ENCODE measurements at places on chromosomes 4 and X.

DNA sequence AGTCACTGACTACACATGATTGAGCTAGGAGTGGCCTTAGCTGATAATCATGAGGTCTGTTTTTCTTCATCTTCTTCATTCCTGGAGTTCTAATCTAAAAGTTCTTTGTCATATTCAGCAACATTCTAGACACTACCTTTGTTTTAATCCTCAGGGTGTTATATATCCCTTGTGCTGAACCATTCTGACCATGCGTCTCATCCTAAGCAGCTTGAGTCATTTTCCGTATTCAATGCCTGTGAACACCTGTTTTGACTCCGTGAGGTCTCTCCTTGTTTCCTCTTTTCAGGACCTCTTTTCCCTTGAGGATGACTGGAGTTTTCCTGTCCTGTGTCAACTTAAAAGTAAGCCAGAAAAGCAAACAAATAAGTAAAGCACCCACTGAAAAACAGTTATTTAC is 597.9 kb downstream of the GBA3 start:
- DNase-seq, result no peak

- DNase-seq, result no peak
Measured at GRCh38 chr4:119526786-119527550, 101.6 kb downstream of the PDE5A start.

DNA sequence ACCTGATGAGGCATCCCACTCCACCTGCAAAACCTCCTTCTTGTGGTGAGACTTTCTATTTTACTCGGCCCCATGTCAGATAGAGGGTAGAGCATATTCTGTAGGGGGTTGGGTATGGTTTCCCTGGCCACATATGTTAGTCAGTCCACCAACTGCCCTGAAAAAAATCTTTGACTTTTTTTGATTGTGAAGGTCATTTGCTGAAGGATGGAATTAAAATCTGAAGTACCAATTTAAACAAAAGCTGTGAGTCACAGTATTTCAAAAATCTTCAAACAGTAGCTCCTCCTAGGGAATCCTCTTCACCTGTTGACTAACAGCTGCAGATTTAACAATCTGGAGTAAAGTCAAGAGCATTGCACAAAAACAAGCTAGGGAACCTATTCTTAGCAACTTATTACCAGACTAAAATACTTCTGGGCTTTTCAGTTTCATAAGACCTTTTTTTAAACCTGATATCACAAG is 8.0 kb upstream of the CCDC110 start:
- DNase-seq, result no peak

- DNase-seq, result no peak
Measured at GRCh38 chrX:72060196-72060920, 71.4 kb downstream of the RTL5 start.

DNA sequence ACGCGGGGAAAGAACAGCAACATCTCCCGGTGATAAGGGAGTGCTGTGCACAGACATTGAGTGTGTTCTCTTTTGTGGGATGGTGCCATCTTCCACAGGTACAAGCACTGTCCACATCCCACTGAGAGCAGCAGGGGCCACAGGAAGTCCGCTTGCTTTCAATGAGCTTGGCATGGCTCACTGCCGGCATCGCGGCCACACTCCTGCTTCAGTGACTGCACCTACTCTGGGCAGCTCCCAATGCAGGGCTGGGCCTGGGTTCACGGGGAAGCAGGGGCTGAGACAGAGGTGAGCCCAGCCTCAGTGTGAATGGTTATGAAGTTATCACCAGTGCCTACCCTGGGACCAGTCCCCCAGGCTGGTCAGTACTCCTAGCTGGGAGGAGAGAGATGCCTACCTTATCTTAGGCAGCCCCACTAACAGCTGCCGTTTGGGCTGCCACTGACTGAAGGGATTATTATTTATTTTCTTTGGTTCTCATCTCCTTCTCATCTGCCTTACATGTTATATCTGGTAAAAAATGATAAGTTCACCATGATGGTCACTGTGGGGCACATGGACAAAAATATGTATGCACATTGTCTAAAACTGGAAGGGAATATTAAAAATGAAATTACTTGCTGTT is 99.2 kb downstream of the MGST2 start:
- no peak for DNase-seq

- no peak for DNase-seq
Measured at GRCh38 chr4:89420507-89420906, 112.9 kb upstream of the GPRIN3 start.

- DNase-seq, result no peak
Measured at GRCh38 chr4:153538487-153539357, 72.6 kb downstream of the TMEM131L start.

DNA sequence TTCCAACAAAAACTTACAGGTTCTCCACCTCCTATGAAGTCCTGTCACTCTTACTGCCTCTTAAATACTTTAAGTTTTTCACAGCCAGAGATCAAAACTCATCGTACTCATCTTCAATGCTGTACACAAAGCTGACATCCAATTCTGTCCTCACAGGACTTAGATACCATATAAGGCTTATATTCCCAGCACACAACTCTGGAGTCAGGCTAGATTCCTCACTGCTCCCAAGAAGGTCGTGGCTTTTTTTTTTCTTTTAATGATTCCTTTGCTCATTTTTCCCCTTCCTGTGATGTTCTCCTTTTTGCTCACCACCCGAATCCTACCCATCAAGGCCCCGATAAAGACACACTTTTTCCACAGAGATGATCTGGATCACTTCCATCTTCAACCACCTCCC is 914 bp downstream of the TRAPPC2 start:
- no peak for DNase-seq

DNA sequence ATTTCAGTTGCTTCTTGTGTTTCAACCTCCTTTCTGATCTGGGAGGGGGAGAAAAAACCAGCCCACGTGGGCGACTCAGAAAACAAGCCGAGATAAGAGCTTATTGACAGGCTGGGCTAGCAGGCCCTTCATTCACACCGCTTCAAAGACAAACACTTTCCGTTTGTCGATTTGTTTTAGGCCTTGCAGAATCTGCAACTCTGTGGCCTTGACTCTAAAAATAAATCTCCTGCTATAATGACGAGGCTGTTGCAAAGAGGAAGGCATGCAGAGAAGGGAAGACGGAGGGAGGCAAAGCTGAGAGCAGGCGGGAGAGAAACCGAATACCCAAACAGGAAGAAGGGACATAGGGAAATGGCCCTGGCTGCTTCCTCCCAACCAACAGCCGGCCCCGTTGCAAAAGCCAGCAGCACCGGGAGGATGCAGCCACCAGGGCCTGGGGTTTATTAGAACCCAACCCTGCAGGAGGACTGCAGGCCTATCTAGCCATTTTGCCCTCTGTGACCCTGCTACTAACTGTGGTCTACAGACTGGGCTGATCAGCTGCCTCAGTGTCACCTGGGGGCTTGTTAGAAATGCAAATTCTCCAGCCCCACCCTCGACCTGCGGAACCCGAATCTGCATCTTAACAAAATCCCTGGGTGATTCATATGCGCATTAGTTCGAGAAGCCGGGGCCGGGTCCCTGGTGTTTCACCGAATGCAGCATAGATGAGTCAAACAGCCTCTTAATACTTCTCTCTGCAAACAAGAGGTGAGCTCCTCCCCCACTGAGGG is 325.5 kb downstream of the BCOR start:
- peak; percentile 73 for DNase-seq

DNA sequence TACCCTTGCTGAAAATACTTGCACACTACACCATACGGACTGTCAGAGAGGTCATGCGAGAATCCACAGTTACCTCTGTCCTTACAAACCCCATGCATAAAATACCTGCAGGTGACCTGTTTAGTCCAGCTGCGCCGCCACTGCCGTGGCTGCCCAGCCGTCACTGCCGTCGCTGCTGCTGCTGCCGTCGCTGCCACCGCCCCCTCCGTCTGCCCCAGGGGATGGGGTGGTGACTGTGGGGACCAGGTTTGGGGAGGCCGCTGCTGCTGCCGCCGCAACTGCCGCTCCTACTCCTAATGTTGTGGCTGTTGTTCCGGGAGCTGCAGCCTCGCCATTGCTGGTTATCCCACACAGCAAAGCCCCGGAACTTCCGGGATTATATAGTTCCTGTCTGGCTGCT is 141.8 kb upstream of the ZCCHC13 start:
- no peak for DNase-seq

GRCh38 chrX:70636218-70636617 is 191.6 kb downstream of the DLG3 start:
- DNase-seq, result no peak

DNA sequence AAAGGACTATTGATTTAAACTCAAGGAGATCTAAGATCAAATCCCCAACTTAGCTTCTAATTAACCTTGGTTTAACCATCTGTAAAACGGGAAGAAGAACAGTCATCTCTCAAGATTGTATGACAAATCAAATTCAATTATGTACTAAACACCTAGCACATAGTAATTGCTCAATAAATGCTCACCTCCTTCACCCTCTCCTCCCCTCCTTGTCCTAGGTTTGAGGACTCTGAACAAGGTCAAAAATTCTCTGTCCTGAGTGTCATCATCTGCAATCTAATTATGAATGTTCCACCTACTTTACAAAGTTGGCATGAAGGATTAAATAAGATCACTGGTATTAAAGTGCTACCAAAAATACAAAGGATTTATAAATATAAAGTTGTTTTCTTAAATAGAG is 320.1 kb upstream of the PPARGC1A start:
- no peak for DNase-seq

- DNase-seq, result no peak
Measured at GRCh38 chrX:129581904-129582303, 41.8 kb downstream of the OCRL start.

GRCh38 chrX:48960291-48960690 is 2.9 kb upstream of the OTUD5 start:
- DNase-seq, result no peak
